ENCODE measurements at places on chromosomes 12 and 14. TPM values are rescaled to one million over a fixed set of nuclear protein-coding genes. Genes with fewer than 3 reads are reported as not detected.

The PIWIL1 gene
- total RNA-seq: not detected

The USP30 gene
- total RNA-seq: 7.6 TPM

GRCh38 chr14:98890556-98891340, 381.2 kb downstream of the BCL11B start:
- DNase-seq: no peak

The TUNAR gene
- not detected for total RNA-seq

The BCL2L2 gene
- 17.3 TPM for total RNA-seq

GRCh38 chr12:14113031-14113430, 131.6 kb upstream of the GRIN2B start:
- DNase-seq: no peak

DNA sequence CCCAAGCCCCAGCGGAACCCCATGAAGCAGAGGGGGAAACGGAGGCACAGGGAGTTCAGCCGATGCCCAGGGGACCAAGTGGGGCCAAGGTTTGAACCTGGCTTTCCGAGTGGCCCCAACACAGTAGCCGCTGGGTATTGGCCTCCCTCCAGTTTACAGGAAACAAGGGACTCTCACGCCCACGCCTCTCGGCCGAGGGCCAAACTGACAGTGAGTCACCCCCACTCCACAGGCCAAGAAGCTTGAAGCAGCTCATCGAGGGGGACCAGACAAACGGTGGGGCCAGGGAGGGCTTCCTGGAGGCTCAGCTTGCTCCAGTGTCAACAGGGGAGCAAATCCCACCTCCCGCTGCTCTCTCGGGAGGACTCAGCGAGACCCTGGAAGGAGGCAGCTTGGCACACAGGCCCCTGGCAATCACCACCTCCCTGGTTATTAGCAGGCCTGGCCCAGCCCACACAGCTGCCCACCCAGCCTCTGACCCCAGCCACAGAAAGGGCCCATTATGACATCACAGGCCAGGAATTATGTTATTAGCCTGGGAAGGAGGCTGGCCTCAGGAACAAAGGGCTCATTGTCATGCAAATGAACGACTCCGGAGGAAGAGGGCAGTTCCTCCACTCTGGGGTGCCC, 54.6 kb downstream of the NCOR2 start:
- DNase-seq: peak; percentile 98

DNA sequence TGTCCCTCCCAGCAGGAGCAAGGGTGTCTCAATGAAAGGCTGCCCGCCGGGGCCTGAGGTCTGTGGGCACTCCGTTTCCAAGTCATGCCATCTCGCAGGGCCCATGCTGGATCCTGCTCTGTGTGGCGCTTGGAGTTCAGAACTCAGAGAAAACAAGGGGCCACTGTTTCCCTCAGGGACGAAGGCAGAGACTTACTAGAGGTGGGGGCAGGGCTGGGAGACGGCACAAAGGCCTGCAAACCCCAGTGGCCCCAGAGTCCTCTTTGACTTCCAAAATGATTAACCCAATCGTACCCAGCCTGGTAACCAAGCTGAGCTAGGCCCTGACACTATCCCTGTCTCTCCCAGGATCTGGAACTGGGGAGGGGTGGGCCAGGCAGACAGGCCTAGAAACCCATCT, 95.8 kb downstream of the ITPK1 start:
- DNase-seq: no peak

DNA sequence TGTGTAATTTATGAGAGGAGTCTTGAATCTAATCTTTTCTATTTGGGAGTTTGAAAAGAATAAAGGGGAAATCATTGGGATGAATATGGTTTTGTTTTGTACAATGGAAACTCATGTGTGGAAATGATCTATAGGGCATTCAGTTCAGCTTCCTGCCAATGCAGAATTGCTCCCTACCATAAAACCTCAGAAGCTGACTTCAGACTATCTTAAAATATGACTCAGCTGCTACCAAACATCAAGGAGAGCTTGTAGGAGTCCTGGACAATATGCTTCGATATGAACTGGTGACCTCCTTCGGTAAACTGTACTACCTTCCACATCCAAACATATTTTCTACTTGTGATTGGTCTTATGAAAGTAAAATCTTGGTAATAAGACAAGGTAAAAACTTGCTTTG, 160.6 kb downstream of the CAPZA3 start:
- no peak for DNase-seq

DNA sequence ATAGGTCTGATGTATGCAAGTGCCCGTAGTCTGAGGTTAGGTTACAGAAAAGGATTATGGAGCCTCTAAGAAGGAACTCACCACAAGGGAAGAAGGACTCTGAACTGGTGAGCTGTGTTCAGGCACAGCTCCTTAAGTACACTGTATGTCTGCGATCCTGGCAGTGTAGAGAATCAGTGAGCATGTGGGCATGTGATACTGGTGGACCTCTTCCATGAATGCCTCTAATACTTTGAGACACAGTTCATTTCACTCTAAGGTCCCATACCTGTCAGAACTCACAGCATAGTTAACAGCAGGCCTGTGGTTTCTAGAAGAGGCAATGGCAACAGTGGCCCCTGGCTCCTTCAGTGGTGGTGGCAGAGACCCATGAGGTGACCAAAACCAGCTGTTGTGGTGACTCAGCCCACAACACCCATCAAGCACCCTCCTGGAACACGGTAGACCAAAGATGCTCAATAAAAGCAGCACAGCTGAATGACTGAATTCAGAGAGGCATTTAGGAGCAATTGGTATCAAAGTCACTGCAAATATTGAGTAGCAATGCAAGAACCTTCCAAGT, 6.9 kb upstream of the OR6J1 start:
- peak; percentile 81 for DNase-seq

DNA sequence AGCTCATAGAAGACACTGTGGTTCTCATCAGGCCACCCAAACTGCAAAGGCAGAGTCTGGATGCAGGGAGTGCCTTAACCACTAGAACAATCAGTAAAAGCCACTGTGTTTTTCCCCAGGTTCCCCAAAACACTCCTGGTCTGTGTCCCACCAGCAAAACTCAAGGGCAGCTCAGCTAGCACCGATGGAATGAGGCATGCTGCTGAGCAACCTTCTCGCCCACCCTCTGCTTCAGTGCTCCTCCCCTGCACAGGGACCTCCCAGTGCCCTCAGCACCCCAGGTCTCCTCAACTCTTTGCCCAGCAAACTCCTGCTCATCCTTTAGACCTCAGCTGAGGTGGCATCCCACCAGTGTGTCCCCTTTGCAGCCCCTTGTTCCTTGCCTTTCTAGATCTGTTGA, 4.0 kb downstream of the KRT77 start:
- no peak for DNase-seq

GRCh38 chr14:98721061-98721460, 550.9 kb downstream of the BCL11B start:
- no peak for DNase-seq

DNA sequence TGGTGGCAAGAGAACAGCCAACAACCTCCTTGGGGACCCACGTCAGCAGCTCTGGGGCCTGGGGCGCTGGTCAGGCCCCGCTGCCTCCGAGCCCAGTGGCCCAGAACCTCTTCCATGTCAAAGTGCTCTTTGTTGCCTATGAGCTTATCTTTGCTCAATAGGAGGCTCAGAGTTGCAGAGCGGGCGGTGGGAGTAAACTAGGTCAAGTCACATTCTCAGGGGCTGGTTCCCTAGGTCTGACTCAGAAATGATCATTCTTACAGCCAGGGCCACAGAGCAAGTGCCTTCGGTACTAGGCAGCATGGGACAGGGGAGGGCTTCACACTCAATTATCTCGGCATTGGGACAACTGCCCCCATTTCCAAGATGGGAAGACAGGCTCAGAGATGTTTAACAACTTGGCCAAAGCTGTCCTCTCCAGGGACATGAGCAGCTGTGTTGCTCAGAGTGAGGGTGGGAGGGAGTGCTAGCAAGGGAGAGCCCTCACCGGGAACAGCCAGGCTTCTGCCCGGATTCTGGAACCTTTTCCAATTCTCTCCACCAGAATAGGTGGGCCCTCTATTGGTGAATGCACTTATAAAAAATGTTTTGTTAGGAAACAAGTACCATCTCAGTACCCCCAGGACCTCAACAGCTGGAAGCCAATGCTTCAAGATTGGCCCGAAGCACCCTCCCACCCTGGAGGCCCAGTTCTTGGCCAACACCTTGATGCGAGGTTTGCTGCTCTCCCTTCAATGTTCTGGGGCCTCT, 11.9 kb downstream of the SLC25A29 start:
- DNase-seq: peak; percentile 23

- peak; percentile 5 for DNase-seq
These were observed 782.5 kb downstream of the TMEM121 start for GRCh38 chr14:106308839-106309389.

DNA sequence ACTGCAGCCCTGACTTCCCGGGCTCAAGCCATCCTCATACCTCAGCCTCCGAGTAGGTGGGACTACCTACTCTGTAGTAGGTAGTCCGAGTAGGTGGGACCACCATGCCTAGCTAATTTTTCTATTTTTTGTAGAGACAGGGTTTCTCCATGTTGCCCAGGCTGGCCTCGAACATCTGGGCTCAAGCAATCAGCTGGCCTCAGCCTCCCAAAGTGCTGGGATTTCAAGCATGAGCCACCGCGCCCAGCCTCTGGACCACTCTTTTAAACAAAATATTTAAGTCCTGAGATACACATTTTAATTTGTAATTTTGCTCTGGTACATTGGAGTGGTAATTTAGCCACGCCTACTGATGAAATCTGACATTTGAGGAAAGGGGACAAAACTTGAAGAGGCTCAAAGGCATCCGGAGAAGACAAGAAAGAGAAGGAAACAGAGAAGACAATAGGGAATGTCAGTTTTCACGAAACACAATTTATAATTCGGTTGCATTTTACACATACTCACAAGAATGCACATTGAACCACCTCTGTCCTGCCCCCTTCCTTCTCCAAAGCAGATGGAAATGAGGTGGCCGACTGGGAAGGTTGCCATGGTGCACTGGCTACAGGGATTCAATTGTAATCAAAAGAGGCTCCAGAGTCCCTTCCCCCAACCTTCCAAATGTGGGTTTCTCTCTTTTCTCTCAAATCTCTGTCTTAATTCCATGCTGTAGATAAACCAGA, 9.7 kb upstream of the TUBA1A start:
- DNase-seq: peak; percentile 84

GRCh38 chr14:61530296-61530695, 165.0 kb upstream of the HIF1A start:
- DNase-seq: no peak

DNA sequence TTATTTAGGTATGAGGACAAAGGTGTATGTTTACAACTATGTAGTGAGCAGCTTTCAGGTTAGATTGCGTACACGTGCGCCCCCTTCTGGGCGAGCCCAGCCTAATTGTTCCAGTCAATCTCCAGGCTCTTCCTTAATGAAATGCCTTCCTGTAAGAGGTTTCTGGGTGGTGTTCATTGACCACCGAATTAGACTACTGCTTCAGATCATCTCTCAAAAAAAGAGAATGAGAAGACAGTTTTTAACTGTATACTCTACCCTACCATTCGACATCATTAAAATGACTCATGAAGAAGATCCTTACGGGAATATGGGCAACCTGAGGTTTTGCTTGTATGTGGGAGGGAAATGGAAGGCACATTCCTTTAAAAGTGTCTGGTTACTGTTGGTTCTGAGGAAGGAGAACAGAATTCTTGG, 2.1 kb downstream of the LUM start:
- peak; percentile 77 for DNase-seq

GRCh38 chr12:9786726-9787717, 26.3 kb upstream of the CD69 start:
- peak; percentile 25 for DNase-seq

The OR4E2 gene
- not detected for total RNA-seq

The KRT2 gene
- not detected for total RNA-seq

DNA sequence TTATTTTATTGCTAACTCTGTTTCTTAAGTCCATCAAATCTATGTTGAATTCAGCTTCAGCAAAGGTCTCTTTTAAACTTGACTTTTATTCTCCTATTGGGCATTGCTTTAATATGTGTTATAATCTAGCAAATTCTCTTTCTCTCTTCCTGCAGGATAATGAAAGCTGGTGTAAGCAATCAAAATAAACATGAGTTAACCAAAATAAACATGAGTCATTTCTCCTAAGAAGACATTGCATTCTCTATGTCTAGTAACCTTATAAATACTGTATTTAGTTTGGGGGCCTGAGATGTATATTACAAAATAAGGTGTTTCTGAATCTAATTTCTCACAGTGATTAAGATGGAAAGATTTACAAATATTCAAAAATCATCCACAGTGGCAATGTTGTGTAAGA, 739.1 kb upstream of the ATXN7L3B start:
- DNase-seq: no peak

DNA sequence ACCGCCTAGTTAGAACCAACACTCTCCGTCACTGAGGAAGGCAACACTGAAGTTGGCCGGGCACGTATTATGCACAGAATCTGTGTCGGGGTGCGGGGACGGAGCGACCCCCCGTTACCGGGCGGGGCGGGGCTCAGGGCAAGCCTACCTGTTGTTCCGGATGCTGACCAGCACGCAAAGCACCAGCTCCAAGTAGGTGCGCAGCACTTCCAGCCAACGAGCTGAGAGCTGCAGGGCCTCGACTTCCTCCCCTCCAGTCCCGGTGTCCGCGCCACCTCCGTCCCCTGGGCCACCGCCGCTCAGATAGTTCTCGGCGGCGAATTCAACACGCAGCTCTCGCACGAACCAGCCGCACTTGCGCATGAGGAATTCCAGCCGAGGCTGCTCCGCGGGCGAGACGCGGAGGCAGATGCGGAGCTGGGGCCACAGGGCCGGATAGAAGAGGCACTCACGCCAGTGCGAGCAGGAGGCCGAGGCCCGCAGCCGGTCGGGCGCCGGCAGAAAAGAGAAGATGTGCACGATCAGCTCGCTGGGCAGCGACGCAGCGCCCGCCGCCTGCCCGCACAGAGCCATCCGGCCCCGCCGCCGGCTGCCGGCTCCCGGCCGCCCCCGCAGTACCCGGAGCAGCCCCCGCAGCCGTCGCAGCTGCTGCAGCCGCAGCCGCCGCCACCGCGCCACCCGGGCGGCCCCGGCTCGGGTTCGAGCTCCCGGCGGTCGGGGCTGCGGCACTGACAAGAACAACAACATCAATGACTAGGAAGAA, 636 bp downstream of the FBXO33 start:
- DNase-seq: peak; percentile 24

DNA sequence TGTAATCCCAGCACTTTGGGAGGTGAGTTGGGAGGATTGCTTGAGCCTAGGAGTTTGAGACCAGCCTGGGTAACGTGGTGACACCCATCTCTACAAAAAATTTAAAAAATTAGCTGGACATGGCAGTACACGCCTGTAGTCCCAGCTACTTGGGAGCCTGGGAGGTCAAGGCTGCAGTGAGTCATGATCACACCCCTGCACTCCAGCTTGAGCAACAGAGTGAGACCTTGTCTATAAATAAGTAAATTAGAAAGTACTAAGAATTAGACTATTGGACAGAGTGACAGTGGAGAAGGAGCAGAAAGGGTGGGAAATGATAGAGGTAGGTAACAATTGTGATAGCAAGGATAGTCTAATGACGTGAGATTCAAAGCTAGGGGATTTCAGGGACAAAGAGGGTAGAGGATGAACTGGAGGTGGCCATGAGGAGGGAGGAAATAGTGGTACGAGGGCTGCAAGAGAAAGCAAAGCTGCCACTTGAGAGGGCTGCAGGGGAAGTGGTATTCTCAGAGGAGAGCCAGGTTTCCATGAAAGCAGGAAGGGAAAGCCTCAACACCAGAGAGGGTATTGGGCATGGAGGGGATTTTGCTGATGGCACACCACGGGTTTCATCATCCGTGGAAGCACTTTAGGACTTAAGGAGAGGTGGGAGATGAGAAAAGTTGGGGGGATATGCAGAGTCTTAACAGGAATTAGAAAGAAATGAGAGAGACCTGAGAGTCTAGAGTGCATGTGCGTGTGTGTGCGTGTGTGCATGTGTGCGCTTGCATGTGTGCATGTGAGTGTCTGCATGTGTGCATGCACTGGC, 85.6 kb downstream of the SYNE2 start:
- DNase-seq: peak; percentile 22

- DNase-seq: peak; percentile 42
These were observed 45.9 kb downstream of the PPP1R13B start for GRCh38 chr14:103801459-103801858.

GRCh38 chr12:98870504-98870903, 225.4 kb downstream of the APAF1 start:
- no peak for DNase-seq

All from LHCN-M2 (cell line).